GM12865 (cell line): ENCODE measurements at places on chromosomes 7 and 10.

- no peak for DNase-seq
Measured at GRCh38 chr10:118965096-118965495, 64.4 kb upstream of the NANOS1 start.

DNA sequence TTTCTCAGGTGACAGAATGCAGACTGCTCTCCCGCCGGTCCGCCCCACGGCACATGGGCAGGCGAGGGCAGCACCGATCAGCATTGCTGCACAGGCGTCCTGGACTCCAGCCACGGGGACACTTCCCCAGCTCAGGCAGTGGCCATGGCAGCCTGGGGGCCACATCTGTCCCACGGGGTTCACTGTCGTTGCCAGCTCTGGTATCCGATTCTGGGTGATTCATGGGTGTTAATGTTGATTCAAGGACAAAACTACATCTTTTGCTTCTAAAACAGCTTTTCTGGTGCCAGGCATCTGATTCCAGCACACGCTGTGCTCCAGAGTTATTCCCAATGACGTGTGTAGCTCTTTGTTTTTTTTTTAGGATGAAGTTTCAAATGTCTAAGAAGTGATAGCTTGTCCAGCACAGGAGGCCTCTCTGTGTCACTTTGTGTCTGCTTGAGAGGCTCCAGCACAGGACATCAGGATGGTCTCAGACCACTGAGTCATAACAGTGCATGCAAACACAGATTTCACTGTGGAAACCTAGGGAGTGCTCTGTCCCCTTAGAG lies 218.0 kb downstream of the WDR37 start:
- DNase-seq, result no peak

GRCh38 chr10:128064108-128064969 lies 61.9 kb downstream of the MKI67 start:
- peak; percentile 72 for DNase-seq

- no peak for DNase-seq
Measured at GRCh38 chr7:120654241-120654640, 203.7 kb downstream of the TSPAN12 start.

GRCh38 chr10:30491916-30492515 lies 58.0 kb downstream of the MAP3K8 start:
- no peak for DNase-seq

DNA sequence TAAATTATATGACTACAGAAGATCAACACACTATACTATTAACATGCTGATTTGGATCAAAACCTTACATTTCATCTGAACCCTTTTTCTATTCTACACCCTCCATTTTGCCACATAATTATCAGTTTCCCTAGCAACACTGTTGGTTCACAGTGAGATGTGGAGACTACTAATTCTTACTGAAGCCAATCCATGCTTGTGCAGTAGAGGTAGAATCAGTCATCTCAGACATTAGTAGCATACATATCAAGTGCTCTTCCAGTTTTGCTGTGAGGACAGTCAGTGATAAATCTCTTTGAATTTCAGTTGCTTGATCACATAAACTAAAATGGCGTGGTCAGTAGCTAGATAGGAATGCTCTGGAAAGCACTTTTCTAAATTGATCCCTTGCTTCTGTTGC lies 70.3 kb downstream of the PON1 start:
- no peak for DNase-seq

DNA sequence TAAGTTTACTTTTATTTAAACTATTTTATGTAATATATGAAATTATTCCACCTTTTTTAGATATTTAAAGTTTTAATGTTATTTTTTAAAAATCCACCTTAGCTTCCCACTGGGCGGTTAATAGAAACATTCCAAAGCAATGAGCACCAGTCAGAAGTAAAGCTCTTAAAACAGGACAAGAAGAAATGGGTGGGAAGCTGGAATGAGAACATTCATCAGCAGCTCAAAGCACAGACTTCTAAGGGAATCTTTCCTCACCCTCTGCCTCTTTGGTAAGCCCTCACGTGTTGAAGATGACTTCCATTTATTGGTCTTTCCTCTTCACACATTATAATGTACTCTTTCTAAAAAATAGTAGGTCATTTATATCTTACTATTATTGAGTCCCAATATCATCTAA lies 3.1 kb downstream of the AGMO start:
- DNase-seq, result no peak

DNA sequence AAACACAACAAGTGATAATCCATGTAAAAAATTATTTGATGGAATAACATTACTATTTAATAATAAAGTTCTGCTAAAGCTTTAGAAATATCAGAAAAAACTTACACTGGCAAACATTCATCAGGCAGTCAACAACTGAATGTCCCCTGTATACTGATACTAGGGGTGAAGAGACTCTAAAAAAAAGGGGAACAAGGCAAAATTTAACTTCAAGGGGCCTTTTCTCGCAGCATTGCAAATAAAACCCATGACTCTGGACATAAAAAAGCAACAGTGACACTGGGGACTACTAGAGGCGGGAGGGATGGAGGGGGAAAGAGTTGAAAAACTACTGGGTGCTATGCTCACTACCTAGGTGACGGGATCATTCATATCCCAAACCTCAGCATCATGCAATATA lies 5.8 kb upstream of the IFRD1 start:
- no peak for DNase-seq

GRCh38 chr7:129295015-129295423 lies 70.2 kb downstream of the AHCYL2 start:
- DNase-seq, result no peak

- DNase-seq, result no peak
Measured at GRCh38 chr7:128362670-128363069, 1.2 kb upstream of the PRRT4 start.

DNA sequence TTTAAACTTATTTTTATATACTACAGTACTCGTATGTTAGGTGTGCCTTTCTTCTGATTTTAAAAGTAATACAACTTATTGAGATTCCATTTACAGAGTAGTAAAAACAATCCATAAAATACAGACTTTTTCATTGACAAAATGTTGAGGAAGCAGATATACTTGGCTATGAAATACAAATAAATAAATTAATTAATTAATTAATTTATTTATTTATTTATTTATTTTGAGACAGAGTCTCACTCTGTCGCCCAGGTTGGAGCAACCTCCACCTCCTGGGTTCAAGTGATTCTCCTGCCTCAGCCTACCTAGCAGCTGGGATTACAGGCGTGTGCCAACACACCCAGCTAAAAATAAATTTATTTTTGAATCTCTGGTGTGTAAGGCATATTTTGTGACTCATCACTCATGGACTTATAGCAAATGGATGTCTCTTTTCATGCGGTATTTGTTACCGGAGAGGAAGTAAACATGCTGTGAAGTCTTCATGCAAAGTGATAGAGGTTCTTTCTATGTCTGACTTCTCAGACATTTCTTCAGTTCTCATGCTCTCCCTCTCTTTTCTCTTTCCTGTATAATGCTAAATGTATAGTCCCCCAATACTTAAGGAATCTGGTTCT lies 20.2 kb upstream of the SRPK2 start:
- no peak for DNase-seq

GRCh38 chr10:102501201-102502028 lies 1.1 kb downstream of the ACTR1A start:
- DNase-seq, result no peak

GRCh38 chr7:106864298-106865081 lies 592 bp upstream of the PIK3CG start:
- DNase-seq, result peak; percentile 61

DNA sequence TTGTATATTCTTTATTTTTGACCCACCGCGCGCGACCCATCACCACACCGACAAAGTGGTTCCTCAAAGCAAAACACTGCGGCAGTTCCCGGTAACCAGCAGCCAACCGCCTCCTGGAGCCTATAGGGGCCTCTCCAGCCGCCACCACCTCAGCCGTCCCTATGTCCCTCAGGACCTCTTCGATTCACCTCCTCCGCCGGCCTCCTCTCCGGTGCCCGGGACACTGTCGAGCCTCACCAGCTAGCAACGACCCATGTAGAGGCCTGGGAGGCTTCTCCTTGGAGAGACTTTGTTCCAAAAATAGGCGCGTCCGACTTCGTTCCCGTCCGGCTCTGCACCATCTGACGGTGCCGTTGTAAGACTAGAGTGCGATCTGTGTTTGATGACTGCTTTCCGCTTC lies 158.8 kb downstream of the HGF start:
- DNase-seq, result no peak

GRCh38 chr7:131190146-131190545 lies 137.5 kb upstream of the MKLN1 start:
- DNase-seq, result no peak

- DNase-seq, result no peak
Measured at GRCh38 chr7:41431671-41432070, 271.2 kb downstream of the INHBA start.

DNA sequence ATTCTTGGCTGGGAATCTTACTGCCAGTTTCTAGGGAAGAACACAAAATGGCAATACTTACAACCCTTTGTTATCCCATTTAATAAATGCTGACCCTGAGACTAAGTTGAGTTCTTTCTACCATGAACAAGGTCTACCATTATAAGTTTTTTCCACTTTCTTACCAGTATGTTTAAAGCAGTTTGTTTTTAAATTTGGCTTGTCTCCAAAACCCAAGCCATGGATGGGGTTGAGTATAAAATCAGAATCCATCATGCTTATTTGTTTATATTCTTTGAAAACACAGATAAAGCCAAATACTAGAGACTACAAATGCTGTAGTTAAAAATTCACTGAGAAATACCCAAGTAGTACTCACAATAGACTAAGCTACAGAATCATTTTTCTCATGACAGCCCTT lies 41.1 kb upstream of the HNRNPH3 start:
- no peak for DNase-seq

GRCh38 chr10:31596765-31597164 lies 277.7 kb downstream of the ZEB1 start:
- DNase-seq, result peak; percentile 71

- DNase-seq, result no peak
Measured at GRCh38 chr7:86477343-86477935, 166.3 kb upstream of the GRM3 start.

GRCh38 chr7:55488216-55488615 lies 84.1 kb downstream of the VOPP1 start:
- DNase-seq, result no peak
